Astrocyte (in vitro differentiated cells and primary cell): ENCODE measurements at places on chromosomes 2 and 18. TPM values are rescaled to one million over a fixed set of nuclear protein-coding genes. Genes with fewer than 3 reads are reported as not detected.

- no peaks in the 10 kb centered on the region for H3K36me3 ChIP-seq
- no peaks in the 10 kb centered on the region for H3K27me3 ChIP-seq
- no peak for DNase-seq
- H3K4me3 ChIP-seq = no peak overlapping the region
- H3K27ac ChIP-seq = no peak overlapping the region
- H3K4me1 ChIP-seq = peaks cover 7% of the 10 kb centered on the region
These were observed 5.1 kb upstream of the GAL3ST2 start for GRCh38 chr2:241771286-241772062.

DNA sequence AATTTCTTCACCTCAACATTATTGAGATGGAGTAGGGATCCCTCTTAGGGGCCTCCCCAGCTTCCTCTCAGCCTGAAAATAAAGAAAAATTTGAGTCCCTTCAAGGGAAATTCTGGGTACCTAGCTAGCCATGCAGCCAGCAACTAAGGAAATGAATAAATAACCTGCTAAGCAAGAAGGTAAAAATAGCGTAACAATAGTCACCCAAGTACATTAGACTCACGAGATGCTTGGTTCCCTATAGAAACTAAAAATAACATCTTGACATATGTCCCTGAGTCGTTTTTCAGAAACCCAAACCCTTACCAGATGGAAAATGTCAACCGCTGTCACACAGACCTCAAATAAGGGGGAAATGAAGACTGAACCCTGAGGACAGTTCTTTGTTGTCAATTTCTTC lies 51.9 kb downstream of the CACNB4 start:
- no peak overlapping the region for H3K4me3 ChIP-seq
- no peaks in the 10 kb centered on the region for H3K36me3 ChIP-seq
- H3K27me3 ChIP-seq = peaks cover 34% of the 10 kb centered on the region
- H3K27ac ChIP-seq = no peak overlapping the region
- DNase-seq = no peak

- no peak overlapping the region for H3K4me3 ChIP-seq
- H3K36me3 ChIP-seq = no peaks in the 10 kb centered on the region
- H3K27me3 ChIP-seq = no peaks in the 10 kb centered on the region
These were observed 65.1 kb downstream of the MAP4K4 start for GRCh38 chr2:101762451-101763171.

Gene NEB
- total RNA-seq = 0.82 and 0.94 TPM in 2 replicates

DNA sequence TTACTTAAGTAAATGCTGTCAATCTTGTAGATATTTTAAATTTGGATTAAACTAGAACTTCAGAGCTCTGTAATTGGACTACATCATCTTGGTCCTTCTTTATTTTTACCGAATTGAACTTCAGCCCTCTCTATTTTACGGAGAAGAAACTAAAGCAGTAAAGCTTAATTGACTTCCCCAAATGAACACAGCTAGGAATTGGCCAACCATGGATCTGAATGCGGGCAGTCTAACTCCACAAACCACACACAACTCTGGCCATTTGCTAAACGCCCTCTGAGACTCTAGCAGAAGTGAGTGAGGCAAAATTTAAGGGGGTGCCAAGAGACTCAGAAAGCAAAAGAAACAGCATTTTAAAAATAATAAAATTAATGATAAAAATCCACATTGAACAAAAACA lies 86.3 kb upstream of the KCTD1 start:
- H3K4me3 ChIP-seq = no peak overlapping the region
- no peaks in the 10 kb centered on the region for H3K27me3 ChIP-seq
- no peaks in the 10 kb centered on the region for H3K36me3 ChIP-seq
- H3K27ac ChIP-seq = no peak overlapping the region

- H3K4me3 ChIP-seq = no peak overlapping the region
- DNase-seq = no peak
- H3K27me3 ChIP-seq = peaks cover 16% of the 10 kb centered on the region
- H3K4me1 ChIP-seq = no peaks in the 10 kb centered on the region
These were observed 47.0 kb downstream of the SERTAD2 start for GRCh38 chr2:64606479-64607363.

GRCh38 chr2:224195925-224196571 lies 157.0 kb upstream of the SERPINE2 start:
- no peaks in the 10 kb centered on the region for H3K27me3 ChIP-seq
- no peak overlapping the region for H3K4me3 ChIP-seq
- H3K4me1 ChIP-seq = no peaks in the 10 kb centered on the region
- H3K36me3 ChIP-seq = no peaks in the 10 kb centered on the region
- DNase-seq = no peak

Gene UGT1A4
- not detected in 2 replicates for total RNA-seq

Gene CENPA
- total RNA-seq = 0.75 and 2.7 TPM in 2 replicates

GRCh38 chr2:157312866-157313486 lies 12.6 kb downstream of the ERMN start:
- H3K27me3 ChIP-seq = no peaks in the 10 kb centered on the region
- H3K4me1 ChIP-seq = no peaks in the 10 kb centered on the region
- DNase-seq = no peak

- no peak overlapping the region for H3K27ac ChIP-seq
- DNase-seq = no peak
- H3K4me3 ChIP-seq = no peak overlapping the region
- H3K4me1 ChIP-seq = peaks cover 18% of the 10 kb centered on the region
These were observed 90.4 kb upstream of the HAAO start for GRCh38 chr2:42882756-42883155.

DNA sequence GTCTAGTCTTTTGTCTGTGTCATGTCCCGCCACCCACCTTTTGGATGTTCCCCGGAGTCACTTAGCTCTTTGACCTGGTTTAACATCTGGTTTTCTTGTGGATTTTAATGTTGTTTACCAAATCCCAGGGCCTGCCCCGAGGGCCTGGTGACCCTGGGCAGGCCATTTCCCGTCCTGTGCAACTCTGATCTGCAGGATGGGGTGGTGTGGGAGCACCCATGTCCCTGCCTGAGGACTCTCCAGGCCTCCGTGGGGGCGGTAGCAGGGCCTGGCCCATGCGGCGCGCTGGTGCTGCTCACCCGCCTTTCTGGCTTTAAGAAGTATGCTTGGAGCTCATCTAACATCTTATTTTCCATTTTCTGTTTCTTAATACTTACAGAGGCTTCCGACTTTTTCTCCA lies 10.7 kb downstream of the RAMP1 start:
- no peak overlapping the region for H3K27ac ChIP-seq
- DNase-seq = no peak
- H3K36me3 ChIP-seq = no peaks in the 10 kb centered on the region
- H3K4me1 ChIP-seq = peaks cover 37% of the 10 kb centered on the region

DNA sequence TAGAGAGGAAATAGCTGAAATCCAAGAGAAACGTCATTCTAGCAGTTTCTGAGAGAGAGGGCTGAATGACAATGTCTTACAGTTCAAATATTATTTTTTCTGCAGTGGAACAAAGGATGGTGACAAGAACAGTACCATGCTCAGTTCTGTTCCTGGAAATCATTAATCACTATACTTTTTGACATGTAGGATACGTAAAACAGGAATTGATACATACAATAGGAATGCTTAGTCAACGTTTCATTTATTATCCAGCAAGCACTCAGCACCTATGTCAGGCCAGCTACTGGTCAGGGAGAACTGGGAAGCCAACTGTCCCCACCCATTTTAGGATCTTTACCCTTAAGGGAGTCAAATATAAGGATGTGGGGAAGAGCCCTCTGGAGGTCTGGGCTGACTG lies 114.7 kb downstream of the DHRS9 start:
- no peaks in the 10 kb centered on the region for H3K36me3 ChIP-seq
- H3K4me1 ChIP-seq = peaks cover 3% of the 10 kb centered on the region
- H3K4me3 ChIP-seq = no peak overlapping the region
- no peak overlapping the region for H3K27ac ChIP-seq
- no peaks in the 10 kb centered on the region for H3K27me3 ChIP-seq
- peak; percentile 48 for DNase-seq

Gene EMILIN1
- total RNA-seq = 0.95 and 1.2 TPM in 2 replicates

DNA sequence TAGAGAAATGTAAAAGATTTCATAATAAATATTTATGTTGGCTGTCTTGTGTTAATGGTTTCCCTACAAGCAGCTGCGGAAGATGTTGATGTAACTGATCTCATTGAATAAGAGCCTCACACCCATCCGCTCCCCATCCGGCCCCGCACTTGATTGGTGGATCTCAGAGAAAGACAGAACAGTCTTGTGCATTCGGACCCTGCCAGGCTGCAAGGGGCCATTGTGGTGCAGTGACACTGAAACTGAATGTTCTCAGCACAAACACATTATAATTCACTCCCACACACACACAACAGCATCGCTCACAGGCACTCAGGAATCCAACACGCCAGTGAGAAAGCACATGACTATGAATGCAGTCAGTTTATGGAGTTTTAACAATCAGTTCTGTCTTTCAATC lies 47.8 kb downstream of the PRELID3A start:
- peaks cover 3% of the 10 kb centered on the region for H3K4me1 ChIP-seq
- peaks cover 10% of the 10 kb centered on the region for H3K36me3 ChIP-seq
- H3K27me3 ChIP-seq = no peaks in the 10 kb centered on the region
- H3K4me3 ChIP-seq = no peak overlapping the region
- no peak overlapping the region for H3K27ac ChIP-seq

Gene IL37
- not detected in 2 replicates for total RNA-seq

- H3K4me1 ChIP-seq = no peaks in the 10 kb centered on the region
- H3K4me3 ChIP-seq = no peak overlapping the region
- H3K36me3 ChIP-seq = peaks cover 54% of the 10 kb centered on the region
- H3K27ac ChIP-seq = no peak overlapping the region
These were observed 16.6 kb downstream of the SLC35F5 start for GRCh38 chr2:113739849-113740248.

- H3K36me3 ChIP-seq = no peaks in the 10 kb centered on the region
- H3K27ac ChIP-seq = peak overlapping the region; percentile 5
- H3K4me1 ChIP-seq = peaks cover 41% of the 10 kb centered on the region
- no peak overlapping the region for H3K4me3 ChIP-seq
These were observed 126.0 kb downstream of the ZNF532 start for GRCh38 chr18:58990720-58991119.

DNA sequence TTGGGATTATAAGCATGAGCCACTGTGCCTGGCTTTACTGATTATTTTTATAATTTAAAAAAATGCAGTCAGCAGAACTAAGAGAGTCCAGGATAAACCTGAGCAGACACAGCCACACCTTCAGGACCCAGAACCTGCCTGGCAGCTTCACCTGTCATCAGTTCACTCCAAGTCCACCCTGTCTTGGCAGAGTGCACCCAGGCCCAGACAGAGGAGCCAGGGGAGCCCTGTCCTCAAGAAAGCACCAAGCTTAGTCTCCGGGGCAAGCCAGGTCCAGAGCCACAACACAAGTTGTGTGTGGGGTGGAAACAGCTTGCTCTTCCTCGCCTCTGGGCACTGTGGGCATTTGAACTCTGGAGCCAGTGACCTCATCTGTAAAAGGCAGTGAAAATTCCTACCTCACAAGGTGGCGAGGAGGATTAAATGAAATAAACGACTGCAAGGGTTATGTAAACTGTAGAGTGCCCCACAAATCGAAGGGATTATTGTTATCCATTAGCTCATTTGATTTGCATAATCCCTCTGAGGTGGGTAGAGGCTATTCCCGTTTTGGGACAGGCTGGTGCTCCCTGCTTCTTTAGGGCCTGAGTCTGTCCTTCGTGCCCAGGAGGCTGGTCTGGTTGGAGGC lies 24.7 kb downstream of the MYCN start:
- no peaks in the 10 kb centered on the region for H3K36me3 ChIP-seq
- no peaks in the 10 kb centered on the region for H3K4me1 ChIP-seq
- no peak overlapping the region for H3K4me3 ChIP-seq

Gene RNF152
- 68.7 and 73.9 TPM in 2 replicates for total RNA-seq

Gene ELOA2
- not detected in 2 replicates for total RNA-seq

GRCh38 chr2:195562570-195563566 lies 94.2 kb upstream of the SLC39A10 start:
- no peak overlapping the region for H3K27ac ChIP-seq
- H3K4me3 ChIP-seq = no peak overlapping the region
- H3K27me3 ChIP-seq = no peaks in the 10 kb centered on the region

- H3K36me3 ChIP-seq = peaks cover 8% of the 10 kb centered on the region
- no peak overlapping the region for H3K27ac ChIP-seq
These were observed 101.0 kb downstream of the SLC25A12 start for GRCh38 chr2:171792886-171793580.

DNA sequence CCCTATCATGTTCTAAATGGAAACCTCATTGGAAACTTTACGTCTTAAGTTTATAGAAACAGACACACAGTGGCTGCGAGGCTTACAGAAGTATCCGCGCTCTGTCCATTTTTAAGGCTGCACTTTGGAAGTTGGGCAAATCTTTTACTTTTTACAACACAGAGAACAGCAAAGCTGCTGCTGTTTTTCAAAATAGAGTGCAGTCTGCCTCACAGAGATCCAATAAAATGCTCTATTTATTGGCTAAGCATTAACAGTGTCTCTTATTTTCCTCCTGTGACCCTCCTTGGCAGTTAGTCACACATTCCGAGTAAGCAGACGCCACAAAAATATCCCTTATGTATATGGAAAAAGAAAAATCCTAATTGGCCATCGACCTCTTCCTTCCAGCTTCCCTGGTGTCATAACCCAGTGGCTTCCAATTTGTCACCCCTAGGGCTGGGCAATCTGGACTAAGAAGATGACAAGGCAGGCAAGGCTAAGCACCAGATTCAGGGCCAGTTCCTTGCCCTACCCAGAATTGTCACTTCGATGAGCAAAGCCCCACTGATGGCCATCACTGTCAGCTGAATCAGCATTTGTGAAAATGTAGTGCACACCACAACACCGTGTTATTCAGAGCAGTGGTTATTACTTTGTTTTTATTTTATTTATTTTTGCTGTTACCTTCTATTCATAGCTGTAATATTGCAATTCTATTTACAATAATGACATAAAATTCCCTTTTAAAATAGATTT lies 47.7 kb upstream of the MEIS1 start:
- peaks cover under 1% of the 10 kb centered on the region for H3K27me3 ChIP-seq
- no peaks in the 10 kb centered on the region for H3K4me1 ChIP-seq
- H3K36me3 ChIP-seq = no peaks in the 10 kb centered on the region
- H3K27ac ChIP-seq = no peak overlapping the region
- no peak overlapping the region for H3K4me3 ChIP-seq
- no peak for DNase-seq

DNA sequence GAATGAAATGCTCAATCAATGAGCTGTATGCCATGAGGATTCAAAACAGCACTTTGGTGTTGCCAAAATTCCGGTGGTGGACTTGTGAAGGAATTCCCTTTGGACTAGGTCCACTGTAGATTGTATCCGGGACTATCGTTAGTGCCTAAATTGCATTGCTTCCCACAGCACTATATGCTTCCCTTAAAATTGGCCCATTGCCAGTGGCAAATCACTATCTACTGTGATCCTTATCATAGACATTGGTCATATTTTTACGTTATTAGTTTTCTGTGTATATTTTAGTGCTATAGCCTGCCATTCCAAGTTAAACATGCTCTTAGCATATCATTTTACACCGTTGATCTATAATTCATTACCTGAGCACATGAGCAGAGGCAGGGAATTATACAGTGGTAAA lies 1.7 kb downstream of the PJVK start:
- DNase-seq = no peak
- no peaks in the 10 kb centered on the region for H3K27me3 ChIP-seq
- H3K4me1 ChIP-seq = peaks cover 18% of the 10 kb centered on the region
- H3K4me3 ChIP-seq = no peak overlapping the region
- peaks cover 13% of the 10 kb centered on the region for H3K36me3 ChIP-seq

Gene TRPM8
- 0.31 and 0.95 TPM in 2 replicates for total RNA-seq

DNA sequence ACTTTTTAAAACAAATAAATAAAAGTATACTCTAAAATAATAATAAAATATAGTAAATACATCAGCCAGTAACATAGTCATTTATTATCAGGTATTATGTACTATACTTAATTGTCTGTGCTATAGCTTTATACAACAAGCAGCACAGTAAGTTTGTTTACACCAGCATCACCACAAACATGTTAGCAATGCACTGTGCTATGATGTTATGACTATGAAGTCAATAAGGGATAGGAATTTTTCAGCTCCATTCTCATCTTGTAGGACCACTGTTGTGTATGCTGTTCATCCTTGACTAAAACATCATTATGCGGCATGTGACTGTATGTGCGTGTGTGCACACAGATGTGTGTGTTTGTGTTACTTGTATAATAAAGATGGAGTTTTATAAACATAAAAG lies 137.5 kb downstream of the LYPD6B start:
- H3K36me3 ChIP-seq = no peaks in the 10 kb centered on the region
- H3K27me3 ChIP-seq = no peaks in the 10 kb centered on the region
- no peak overlapping the region for H3K4me3 ChIP-seq
- DNase-seq = no peak
- no peak overlapping the region for H3K27ac ChIP-seq
